ENCODE measurements at places on chromosomes 1 and 21.

DNA sequence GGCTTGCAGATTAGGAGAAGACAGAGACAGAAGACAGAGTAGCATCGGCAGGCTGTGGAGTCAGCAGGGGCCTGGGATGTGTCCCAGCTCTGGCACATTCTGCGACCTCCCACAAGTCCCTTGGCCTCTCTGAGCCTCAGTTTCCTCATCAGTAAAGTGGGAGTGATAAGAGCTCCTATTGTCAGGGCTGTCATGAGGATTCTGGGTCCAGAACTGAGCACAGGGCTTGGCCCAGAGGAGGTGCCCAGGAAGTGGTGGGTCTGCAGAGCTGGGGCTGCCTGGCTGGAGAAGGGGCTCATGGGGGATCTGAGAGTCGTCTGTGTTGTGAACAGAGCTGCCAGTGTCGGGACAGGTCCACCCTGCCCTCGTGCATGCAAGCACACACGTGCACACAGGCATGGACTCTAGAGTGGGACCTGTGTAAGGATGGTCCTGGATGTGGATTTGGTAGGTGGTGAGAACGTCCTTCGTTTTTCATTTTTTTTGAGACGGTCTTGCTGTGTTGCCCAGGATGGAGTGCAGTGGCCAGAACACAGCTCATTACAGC is 262.9 kb downstream of the PTPRU start:
- DNase-seq = peak; percentile 33

GRCh38 chr1:94578856-94579255 is 37.3 kb upstream of the F3 start:
- DNase-seq = no peak

DNA sequence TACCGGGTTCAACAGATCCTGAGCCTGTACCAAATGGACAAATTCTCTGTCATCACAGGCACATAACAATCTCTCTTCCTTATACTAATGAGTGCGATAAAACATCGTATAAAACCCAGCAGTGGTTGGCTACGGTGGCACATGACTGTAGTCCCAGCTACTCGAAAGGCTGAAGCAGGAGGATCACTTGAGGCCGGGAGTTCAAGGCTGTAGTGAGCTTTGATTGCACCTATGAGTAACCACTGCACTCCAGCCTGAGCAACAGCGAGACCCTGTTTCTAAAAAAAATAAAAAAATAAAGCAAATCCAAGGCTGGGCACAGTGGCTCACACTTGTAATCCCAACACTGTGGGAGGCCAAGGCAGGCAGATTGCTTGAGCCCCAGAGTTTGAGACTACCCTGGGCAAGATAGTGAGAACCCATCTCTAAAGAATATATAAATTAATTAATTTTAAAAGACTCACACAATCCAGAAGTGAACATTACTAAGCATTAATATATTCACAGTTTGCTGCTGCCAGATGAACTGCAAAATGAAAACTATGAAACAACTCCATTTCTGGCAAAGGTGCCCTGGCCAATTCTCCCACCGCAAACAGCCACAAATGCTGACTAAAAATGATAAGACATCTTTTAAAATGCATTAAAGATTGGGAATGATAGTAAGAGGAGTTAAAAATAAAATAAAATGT is 13.1 kb downstream of the ZBTB17 start:
- no peak for DNase-seq

DNA sequence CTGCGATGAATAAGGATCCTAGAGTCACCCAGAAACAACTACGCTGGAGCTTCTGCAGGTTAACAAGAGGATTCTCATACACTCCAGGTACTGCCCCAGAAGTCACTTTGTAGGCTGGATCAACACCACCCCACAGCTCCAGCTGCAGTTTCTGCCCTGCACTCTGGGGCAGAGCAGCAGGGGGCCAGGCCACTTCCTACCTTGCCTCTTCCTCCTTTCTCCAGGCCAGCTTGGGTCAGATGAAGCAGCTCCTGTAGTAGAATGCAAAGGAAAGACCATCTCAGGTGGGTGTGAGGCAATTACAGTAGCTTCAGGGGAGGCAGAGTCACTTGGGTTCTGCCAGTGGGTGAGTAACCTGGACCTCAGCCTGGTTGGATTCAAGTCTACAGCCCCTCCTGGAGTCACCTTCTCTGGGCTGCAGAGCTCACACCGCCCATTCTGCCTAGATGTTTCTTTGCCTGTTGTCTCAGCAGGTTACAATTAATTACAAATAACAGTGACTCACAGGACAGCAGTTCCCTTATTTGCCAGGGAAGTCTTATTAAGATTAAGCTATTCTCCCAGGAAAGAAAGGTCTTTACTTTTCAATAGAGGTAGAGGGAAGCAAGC is 24.4 kb upstream of the BCAR3 start:
- DNase-seq = no peak

DNA sequence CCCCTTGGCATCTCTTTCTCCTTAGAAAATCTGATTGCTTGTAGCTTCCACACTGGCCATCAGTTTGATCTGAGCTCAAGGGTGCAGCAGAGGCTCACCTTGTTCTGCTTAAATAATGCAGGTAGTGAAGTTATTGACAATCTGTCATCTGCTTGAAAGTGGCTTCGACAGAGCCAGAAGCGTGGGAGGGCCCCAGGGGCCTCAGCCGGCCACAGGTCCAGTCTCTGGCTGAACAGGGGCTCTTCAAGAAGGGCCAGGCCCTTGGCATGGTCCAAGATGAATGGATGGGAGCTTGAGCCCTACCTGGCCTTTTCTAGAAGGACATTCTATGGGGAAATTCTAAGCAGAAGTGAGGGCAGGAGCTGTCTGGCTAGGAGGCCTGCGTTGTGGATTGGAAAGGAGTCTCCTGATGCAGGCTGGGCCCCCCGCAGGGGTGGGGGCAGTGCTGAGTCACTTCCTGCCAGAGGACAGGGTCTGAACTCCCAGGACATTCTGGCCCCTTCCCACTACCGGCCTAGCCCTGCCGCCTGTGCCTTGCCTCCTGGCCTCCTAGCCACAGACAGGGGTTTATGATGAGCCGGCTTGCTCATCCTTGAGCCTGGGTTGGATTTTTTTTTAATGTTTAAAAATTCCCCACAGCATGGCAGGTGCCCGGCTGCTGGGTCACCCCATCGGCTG is 162.3 kb upstream of the VAMP3 start:
- no peak for DNase-seq

DNA sequence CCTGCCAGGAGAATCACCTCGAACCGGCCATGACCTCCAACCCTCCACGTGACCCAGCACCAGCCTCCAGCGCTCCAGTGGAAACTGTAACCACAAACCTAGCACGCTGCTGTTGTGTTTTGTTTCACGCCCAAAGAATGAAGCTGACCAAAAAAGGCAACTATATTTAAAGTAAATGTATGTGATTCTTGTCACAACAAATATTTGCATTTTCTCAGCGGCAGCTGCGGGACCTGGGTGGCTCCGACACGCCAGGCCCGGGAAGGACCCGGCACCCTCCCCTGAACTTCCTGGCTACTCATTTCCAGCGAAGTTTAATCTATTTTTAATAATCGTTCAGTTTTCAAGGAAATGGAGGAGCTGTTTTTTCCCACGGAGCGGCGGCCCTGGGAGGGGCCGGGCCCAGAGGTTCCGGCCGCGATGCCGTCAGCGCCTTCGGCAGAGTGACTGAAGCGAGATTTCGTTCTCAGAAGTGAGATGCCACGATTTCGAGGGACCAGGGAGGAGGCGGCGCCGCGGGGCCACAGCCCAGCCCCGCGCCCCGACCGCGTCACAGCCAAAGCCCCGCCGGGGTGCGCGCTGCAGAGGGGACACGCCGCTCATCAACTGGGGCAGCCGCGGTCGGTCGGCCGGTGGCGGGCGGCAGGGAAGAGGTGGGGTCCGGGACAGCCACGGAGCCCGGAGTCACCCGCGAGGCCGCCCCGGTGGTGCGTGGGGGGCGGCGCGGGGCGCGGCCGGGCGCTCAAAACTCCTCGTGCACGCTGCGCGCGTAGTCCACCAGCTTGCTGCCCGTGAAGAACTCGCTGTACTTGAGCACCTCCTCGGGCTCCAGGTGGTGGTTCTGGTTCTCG is 3.0 kb upstream of the TNFRSF4 start:
- DNase-seq = no peak

DNA sequence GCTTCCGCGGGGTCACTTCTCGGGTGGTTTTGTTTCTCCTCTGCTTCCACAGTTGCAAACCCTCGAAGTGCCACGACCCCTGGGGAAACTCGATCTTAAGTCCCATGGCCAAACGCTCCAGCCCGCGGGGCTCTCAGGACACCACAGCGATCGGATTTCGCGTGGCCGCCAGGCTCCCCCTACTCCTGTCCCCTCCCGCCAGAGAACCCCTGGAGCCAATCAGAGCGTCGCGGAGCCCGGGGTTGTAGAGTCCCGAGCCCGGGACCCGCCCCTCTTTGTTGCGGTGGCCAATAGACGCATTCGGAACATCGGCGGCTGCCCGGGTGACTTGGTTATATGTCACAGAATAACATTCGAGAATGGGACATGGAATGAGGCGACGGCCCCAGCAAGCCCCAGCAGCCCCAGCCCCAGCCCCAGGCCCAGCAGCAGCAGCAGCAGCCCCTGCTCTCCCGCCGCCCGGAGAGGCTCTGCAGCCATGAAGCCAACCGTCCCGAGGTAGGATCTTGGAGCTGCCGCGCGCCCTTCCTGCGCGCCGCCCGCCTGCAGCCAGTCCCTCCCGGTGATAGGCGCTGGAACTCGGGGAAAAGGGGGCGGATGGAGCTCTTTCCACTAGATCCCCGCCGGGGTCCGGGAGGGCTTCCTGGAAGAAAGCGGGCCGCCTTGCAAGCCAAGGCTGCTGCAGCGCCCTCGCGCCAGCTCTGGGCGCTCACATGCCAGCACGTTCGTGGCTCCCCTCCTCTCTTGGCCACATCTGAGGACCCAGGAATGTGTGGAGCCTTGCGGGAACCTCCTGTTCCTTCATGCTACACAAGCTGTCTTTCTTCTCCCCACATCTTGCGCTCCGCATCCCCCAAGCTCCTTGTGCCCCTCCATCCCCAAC is at the start of gene VASH2:
VASH2 (plus strand) TSS at position 299 of the 883 bp plus-strand sequence. CDS start 1,002 bp downstream, outside the sequence.
- peak; percentile 84 for DNase-seq

- no peak for DNase-seq
Observed at GRCh38 chr1:248324468-248324867, at the start of gene OR2M7. Gene OR2M7 (minus strand): TSS chr1:248324568. CDS start chr1:248324568, 0 bp downstream.

DNA sequence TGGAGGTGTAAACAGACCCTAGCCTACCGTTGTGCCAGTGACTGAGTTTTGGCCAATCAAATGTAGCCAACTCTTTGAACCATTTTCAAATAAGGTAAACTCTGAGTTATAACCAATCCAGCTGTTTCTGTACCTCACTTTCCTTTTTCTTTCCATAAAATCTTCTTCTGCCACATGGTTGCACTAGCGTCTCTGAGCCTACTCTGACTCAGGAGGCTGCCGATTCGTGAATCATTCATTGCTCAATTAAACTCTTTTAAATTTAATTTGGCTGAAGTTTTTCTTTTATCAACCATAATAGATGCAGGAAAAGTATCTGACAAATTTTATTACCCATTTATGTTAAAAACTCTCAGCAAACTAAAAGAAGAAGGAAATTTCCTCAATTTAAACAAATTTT is 111.5 kb upstream of the LYPLAL1 start:
- DNase-seq = no peak

GRCh38 chr1:69016468-69016867 is 519.6 kb upstream of the DEPDC1 start:
- DNase-seq = no peak

DNA sequence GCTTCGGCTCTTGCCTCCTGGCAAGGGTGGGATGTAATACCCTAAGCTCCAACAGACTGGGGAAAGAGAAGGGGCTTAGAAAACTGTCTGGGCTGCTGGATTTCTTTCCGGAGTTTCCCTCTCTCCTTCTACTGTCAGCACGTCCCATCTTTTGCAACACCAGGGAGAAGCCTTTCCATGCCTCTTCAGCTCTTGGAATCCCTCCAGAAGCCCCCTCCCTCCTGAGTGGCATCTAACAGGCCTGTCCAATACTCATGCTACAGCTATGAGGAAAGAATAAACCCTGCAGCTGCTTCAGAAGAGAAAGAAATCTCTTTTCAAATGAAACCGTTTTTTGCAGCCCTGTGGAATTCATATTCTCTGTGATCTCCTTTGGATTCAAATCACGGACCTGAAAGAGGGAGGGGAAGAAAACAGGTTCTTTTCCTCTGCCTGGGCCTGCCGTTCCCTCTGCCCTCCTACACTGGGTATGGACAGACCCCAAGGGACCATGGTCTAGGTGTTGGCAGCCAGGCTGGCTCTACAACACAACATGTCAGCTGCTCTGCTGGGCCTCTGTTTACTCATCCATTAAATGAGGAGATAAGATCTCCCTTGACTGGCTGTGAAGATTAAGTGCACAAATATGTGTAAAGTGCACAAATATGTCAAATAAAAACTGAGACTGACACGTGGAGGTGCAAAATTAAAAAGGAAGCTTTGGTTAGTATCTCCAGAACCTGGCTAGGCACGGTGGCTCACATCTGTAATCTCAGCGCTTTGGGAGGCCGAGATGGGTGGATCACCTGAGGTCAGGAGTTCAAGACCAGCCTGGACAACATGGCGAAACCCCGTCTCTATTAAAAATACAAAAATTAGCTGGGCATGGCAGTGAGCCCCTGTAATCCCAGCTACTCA is 6.0 kb upstream of the CAPN2 start:
- DNase-seq = no peak

GRCh38 chr1:178694923-178695525 is 30.0 kb upstream of the RALGPS2 start:
- no peak for DNase-seq

- no peak for DNase-seq
Observed at GRCh38 chr1:83990734-83991133, 8.2 kb downstream of the TTLL7 start.

Measured in coronary artery (tissue), 2 donors.